Fibroblast of lung (primary cell): ENCODE measurements at places on chromosomes 4 and X. TPM values are rescaled to one million over a fixed set of nuclear protein-coding genes. Genes with fewer than 3 reads are reported as not detected.

- H3K4me1 ChIP-seq, result no peaks in the 10 kb centered on the region
- H3K27ac ChIP-seq, result no peak overlapping the region
- no peak overlapping the region for H3K4me3 ChIP-seq
- DNase-seq, result peak; percentile 8
- H3K27me3 ChIP-seq, result no peaks in the 10 kb centered on the region
These were observed 10.4 kb downstream of the L1CAM start for GRCh38 chrX:153875391-153876111.

- no peak overlapping the region for H3K4me3 ChIP-seq
- H3K36me3 ChIP-seq, result no peaks in the 10 kb centered on the region
These were observed 14.9 kb upstream of the LOC101059915 start for GRCh38 chrX:71652405-71652804.

DNA sequence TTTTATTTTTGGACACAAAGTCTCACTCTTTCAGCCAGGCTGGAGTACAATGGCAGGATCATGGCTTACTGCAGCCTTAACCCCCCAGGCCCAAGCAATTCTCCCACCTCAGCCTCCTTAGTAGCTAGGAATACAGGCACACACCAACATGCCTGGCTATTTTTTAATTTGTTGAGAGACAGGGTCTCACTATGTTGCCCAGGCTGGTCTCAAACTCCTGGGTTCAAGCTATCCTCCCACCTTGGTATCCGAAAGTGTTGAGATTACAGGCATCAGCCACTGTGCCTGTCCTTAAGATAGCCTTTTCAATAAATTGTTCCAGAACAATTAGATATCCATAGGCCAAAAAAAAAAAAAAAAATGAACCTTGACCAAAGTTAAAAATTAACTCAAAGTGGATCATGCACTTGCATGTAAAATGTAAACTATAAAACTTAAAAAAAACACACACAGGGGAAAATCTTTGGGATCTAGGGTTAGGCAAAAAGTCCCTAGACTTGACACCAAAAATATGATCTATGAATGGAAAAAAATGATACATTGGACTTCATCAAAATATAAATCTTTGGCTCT lies 28.6 kb upstream of the NFKB1 start:
- H3K4me1 ChIP-seq, result no peaks in the 10 kb centered on the region
- no peaks in the 10 kb centered on the region for H3K27me3 ChIP-seq
- H3K27ac ChIP-seq, result no peak overlapping the region
- H3K4me3 ChIP-seq, result no peak overlapping the region

DNA sequence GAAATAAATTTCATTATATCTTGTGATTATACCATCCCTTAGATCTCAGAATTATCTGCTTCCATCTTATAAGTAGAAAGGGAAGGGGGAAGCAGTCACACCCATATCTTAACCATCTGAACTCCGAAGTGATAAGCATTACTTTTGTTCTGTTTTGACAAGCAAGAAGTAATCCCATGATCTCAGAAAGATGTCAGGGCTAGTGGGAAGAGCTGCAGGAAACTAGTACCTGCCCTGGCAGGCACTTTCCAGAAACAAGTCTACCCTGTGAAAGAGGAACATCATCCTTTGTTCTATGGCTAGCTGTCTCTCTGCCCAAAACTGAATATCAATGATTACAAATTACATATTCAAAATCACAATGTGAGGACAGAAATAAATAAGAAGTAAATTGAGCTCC lies 244.4 kb downstream of the SPOCK3 start:
- H3K36me3 ChIP-seq, result no peaks in the 10 kb centered on the region
- DNase-seq, result no peak
- no peak overlapping the region for H3K27ac ChIP-seq
- H3K27me3 ChIP-seq, result no peaks in the 10 kb centered on the region
- no peaks in the 10 kb centered on the region for H3K4me1 ChIP-seq

GRCh38 chr4:80921441-80921840 lies 109.1 kb upstream of the BMP3 start:
- no peaks in the 10 kb centered on the region for H3K4me1 ChIP-seq
- H3K27me3 ChIP-seq, result no peaks in the 10 kb centered on the region
- H3K36me3 ChIP-seq, result no peaks in the 10 kb centered on the region
- no peak for DNase-seq
- H3K27ac ChIP-seq, result no peak overlapping the region
- H3K4me3 ChIP-seq, result no peak overlapping the region

DNA sequence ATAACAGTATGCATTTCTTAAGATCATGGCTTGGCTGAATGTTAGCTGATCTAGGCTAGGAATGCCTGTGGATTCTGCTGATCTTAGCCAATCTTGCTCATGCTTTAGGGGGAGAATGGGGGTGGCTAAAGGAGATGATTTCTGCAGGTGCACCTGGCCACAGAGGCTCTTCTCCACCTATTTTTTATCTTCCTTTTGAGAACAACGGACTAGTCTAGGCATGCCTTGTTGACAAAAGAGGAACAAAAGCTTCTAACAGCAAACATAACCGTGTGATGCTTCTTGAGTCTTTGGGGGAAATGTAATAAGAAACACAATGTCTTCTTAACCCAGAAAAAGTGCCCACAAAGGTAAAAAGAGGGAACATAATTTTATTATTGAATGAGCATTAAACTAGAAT lies 743.5 kb downstream of the ARAP2 start:
- H3K27ac ChIP-seq, result no peak overlapping the region
- H3K4me1 ChIP-seq, result no peaks in the 10 kb centered on the region
- H3K36me3 ChIP-seq, result no peaks in the 10 kb centered on the region

DNA sequence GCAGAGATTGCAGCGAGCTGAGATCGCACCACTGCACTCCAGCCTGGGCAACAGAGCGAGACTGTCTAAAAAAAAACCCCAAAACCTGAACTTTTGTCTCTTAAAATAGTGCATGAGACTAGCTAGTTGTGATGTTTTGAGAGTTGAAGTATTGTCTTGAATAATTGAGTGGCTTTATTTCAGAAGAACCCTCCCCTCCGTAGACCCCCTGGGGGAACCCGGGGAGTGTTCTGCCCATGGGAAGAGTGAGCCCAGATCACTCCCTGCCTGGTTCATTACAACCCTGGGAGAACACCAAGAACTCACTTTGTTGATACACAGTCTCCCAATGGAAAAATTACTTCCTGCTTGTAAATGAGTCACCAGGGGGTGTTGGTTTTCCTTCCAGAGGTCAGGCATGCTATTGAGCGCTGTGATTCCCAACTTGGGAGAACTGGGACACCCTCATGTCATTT lies 65.3 kb upstream of the SHISA3 start:
- peak; percentile 81 for DNase-seq
- no peak overlapping the region for H3K4me3 ChIP-seq
- no peaks in the 10 kb centered on the region for H3K36me3 ChIP-seq
- no peak overlapping the region for H3K27ac ChIP-seq

- no peaks in the 10 kb centered on the region for H3K27me3 ChIP-seq
- H3K4me3 ChIP-seq, result no peak overlapping the region
- H3K27ac ChIP-seq, result no peak overlapping the region
- no peak for DNase-seq
- H3K36me3 ChIP-seq, result no peaks in the 10 kb centered on the region
- H3K4me1 ChIP-seq, result peaks cover 27% of the 10 kb centered on the region
These were observed 20.4 kb downstream of the MAML3 start for GRCh38 chr4:140133576-140133975.

DNA sequence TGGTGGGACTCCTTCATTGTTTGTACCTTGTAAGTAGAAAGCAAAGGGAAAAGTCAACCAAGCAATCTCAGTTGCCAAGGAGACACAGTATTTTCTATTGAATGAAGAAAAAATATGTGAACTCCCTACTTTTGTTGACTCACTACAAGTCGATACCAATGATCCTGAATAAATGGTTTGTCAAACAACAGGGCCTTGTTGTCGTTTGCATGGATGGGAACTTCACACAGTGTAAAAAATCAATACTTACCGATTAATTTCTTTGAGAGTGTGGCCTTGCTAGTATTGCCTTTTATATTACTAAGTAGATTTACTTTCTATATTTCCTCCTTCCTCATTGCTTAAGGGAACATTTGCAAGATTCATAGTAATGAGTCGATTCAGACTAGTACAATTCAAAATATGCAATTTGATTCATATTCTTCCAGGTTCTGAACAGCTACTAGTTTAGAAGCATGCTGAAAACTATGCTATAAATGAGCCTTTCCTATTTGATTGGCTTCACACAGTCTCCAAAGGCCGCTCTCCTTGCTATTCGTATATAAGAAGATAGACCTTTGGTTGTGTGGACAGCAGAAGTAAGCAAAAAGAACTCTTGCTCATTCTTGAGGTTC lies 108.0 kb downstream of the ZNF330 start:
- no peaks in the 10 kb centered on the region for H3K36me3 ChIP-seq
- H3K27ac ChIP-seq, result no peak overlapping the region
- no peaks in the 10 kb centered on the region for H3K4me1 ChIP-seq
- DNase-seq, result no peak

DNA sequence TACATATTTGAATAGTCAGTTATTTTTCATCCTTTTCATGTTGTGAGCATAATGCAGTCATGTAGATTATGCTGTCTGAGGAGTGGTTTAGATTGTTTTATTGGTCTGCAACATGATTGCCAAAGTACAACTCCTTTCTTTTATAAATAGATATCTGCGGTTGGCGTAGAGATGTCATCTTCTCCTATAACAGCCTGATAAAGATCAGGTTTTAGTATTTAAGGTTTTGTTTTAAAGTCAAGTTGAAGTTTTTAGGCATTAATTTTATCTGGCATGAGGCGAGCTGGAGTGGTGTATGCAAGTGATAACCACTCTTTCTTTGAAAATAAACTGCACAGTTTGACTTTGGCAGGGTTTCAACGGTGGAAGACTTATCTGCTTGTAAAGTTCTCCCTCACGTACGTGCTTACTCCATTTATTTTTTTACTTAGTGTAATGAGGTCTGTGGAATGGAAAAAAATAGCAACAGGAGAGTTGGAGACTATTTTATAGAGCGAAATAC lies 126.3 kb downstream of the FBXO8 start:
- no peaks in the 10 kb centered on the region for H3K27me3 ChIP-seq
- no peak overlapping the region for H3K27ac ChIP-seq
- H3K4me3 ChIP-seq, result no peak overlapping the region
- no peaks in the 10 kb centered on the region for H3K36me3 ChIP-seq
- DNase-seq, result peak; percentile 22
- H3K4me1 ChIP-seq, result no peaks in the 10 kb centered on the region

GRCh38 chr4:145041378-145041777 lies 56.6 kb downstream of the ANAPC10 start:
- no peaks in the 10 kb centered on the region for H3K36me3 ChIP-seq
- no peak overlapping the region for H3K27ac ChIP-seq
- H3K4me1 ChIP-seq, result no peaks in the 10 kb centered on the region
- H3K4me3 ChIP-seq, result no peak overlapping the region
- H3K27me3 ChIP-seq, result no peaks in the 10 kb centered on the region

- H3K4me3 ChIP-seq, result no peak overlapping the region
- no peaks in the 10 kb centered on the region for H3K36me3 ChIP-seq
- DNase-seq, result peak; percentile 13
- no peaks in the 10 kb centered on the region for H3K4me1 ChIP-seq
These were observed 37.7 kb downstream of the PTCHD1 start for GRCh38 chrX:23372220-23372902.

GRCh38 chr4:56799161-56799759 lies 22.2 kb downstream of the SPINK2 start:
- H3K27me3 ChIP-seq, result no peaks in the 10 kb centered on the region
- H3K4me3 ChIP-seq, result peak overlapping the region; percentile 71
- no peak overlapping the region for H3K27ac ChIP-seq
- no peaks in the 10 kb centered on the region for H3K36me3 ChIP-seq
- no peak for DNase-seq

DNA sequence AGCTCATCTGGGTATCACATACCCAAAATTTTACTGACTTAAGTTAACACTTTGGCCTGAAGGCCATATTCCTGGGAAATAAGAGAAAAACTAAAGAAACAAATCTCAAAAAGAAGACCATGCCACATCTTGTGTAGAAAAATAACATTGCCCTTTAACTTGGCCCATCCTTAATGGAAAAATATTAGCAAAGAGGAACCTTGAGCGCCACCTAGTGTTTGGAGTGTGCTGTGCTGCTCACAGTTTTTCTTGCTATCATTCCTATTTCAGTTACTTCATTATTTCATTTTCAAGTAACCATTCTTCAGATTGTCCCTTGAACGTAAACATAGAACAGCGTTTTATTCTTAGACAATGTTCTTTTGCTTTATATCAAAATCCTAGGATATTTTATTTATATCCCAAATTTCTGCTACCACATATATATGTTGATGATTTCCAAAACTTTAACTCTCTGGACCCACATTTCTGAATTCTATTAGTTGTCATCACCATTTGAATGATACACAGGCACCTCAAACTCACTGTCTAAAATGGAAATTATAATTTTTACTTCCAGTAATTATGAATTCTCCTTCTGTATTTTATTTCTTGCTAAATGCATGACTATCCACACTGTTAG lies 999.0 kb upstream of the ADGRL3 start:
- H3K27ac ChIP-seq, result no peak overlapping the region
- DNase-seq, result peak; percentile 63
- H3K4me1 ChIP-seq, result no peaks in the 10 kb centered on the region
- H3K4me3 ChIP-seq, result no peak overlapping the region
- H3K36me3 ChIP-seq, result no peaks in the 10 kb centered on the region

DNA sequence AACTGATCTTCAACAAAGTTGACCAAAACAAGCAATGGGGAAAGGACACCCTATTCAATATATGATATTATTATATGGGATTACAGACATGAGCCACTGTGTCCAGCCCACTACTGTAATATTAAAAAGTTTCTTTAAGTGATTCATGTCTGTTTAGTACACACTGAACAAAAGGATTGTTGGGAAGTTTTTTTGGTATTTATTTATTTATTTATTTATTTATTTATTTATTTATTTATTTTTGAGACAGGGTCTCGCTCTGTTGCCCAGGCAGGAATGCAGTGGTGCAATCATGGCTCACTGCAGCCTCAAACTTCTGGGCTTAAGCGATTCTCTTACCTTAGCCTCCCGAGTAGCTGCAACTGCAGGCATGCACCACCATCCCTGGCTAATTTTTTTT lies 58.4 kb upstream of the PGAM4 start:
- no peaks in the 10 kb centered on the region for H3K4me1 ChIP-seq
- no peak for DNase-seq
- no peak overlapping the region for H3K27ac ChIP-seq
- no peaks in the 10 kb centered on the region for H3K36me3 ChIP-seq
- no peaks in the 10 kb centered on the region for H3K27me3 ChIP-seq
- no peak overlapping the region for H3K4me3 ChIP-seq

ARHGAP36 gene
- not detected in 2 replicates for total RNA-seq

PPBP gene
- not detected in 2 replicates for total RNA-seq

HTT-AS gene
- total RNA-seq, result not detected in 2 replicates

MAGEB2 gene
- total RNA-seq, result not detected in 2 replicates

CTAG1B gene
- total RNA-seq, result not detected in 2 replicates

DMP1 gene
- total RNA-seq, result not detected in 2 replicates

GDI1 gene
- total RNA-seq, result 53.2 and 86.5 TPM in 2 replicates

ARR3 gene
- not detected in 2 replicates for total RNA-seq
